ENCODE measurements at places on chromosomes 5 and 9. TPM values are rescaled to one million over a fixed set of nuclear protein-coding genes. Genes with fewer than 3 reads are reported as not detected.

DNA sequence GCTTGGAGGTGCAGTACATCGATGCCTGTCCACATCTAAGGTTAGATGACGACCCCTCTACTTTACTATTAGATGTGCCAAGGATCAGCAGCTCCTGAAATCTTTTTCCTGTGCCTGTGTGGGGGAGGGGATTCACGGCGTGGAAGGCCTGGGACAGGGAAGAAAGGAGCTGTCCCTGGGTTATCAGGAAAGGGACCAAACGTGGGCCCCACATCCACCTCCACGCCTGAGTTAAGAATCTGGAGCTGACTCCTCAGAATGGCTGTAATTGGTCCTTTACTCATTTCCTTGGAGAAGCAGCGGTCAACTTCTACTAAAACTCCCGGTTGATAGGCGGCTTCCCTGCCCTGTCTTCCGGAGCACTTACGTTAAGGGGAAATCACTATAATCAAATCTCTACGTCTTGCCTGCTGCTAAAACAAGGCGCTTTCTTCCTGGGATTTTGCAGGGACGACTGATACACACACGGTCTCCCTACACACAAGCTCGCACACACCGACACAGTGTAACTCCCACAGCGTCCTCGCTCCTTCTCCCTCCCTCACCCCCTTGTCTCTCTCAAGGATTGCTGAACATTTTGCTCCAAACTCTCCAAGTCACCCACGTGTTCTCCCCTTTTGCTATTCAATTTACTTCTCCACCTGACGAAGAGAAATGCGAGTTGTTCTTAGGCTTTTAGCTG lies 1.4 kb downstream of the PDE4D start:
- DNase-seq, result no peak

DNA sequence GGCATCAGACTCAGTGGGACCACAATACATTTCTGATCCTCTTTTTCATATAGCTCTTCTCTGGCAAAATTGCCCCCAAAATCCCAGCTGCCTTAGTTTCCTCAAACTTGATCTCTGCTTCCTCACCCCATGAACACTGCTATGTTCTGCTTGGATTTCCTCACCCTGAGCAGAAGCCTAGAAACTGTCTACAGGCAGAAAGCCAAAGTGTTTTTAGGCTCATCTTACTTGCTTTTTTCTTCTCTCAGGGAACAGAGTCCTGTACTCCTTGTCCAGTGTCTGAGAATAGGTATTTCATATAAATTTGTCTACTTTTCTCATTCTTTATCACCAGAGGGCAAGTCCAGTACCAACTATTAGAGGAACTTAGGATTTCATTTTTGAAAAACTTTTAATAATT lies 21.5 kb upstream of the UBAP1 start:
- DNase-seq, result no peak

- no peak for DNase-seq
Observed at GRCh38 chr5:54234304-54234933, 76.0 kb downstream of the ARL15 start.

- no peak for DNase-seq
Observed at GRCh38 chr9:117104716-117105495, 310.0 kb downstream of the ASTN2 start.

Gene PTPRD
- 0.44 TPM for total RNA-seq

DNA sequence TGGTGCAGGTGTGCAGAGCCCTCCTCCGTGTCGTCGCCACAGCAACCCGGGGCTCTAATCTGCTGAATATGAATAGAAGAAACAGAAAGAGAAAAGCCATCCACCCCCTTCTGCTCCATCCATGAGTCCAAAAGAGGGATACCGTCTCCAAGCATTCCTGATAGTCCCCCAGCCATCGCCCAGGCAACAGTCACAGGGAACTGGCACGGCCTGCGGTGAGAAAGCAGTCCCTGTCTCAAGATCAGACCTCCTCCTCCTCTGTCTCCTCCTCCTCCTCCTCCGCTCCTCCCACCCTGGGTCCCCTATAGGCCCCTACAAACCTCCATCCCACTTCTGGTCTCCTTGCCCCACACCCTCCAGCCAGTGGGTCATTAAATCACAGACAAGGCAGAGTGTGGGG lies 308.1 kb upstream of the MPDZ start:
- no peak for DNase-seq

- DNase-seq, result no peak
Observed at GRCh38 chr5:109630093-109630492, 59.6 kb upstream of the MAN2A1 start.

DNA sequence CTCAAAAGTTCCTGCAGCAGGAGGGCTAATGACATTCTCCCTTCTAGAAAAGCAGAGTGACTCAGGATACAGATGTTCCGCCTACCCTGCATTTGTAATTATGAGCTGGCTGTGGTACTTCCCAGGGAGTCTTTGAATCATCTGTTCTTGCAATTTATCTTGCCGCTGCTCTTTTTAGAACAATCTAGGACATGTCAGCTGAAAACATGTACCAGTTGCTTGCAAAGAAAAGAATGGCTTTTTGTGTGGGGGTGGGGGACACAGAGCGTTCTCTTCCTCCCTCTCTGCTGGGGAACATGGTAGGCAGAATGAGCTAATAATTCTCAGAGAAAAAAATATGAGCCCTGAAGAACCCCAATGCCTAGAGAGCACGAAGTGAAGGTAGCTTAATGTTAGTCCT lies 51.7 kb upstream of the TUT7 start:
- DNase-seq, result peak; percentile 41

DNA sequence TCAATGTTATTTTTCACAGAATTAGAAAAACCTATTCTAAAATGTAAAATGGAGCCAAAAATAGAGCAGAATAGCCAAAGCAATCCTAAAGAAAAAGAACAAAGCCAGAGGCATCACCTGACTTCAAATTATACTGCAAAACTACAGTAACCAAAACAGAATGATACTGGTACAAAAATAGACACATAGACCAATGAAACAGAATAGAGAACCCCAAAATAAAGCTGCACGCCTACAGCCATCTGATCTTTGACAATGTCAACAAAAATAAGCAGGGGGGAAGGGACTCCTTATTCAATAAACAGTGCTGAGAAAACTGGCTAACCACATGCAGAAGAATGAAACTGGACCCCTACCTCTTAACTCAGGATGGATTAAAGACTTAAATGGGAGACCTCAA lies 65.8 kb upstream of the PDE4D start:
- DNase-seq, result no peak

- DNase-seq, result no peak
Observed at GRCh38 chr5:757931-758697, 26.4 kb downstream of the ZDHHC11B start.

GRCh38 chr9:134725605-134725940 lies 84.0 kb downstream of the COL5A1 start:
- no peak for DNase-seq

DNA sequence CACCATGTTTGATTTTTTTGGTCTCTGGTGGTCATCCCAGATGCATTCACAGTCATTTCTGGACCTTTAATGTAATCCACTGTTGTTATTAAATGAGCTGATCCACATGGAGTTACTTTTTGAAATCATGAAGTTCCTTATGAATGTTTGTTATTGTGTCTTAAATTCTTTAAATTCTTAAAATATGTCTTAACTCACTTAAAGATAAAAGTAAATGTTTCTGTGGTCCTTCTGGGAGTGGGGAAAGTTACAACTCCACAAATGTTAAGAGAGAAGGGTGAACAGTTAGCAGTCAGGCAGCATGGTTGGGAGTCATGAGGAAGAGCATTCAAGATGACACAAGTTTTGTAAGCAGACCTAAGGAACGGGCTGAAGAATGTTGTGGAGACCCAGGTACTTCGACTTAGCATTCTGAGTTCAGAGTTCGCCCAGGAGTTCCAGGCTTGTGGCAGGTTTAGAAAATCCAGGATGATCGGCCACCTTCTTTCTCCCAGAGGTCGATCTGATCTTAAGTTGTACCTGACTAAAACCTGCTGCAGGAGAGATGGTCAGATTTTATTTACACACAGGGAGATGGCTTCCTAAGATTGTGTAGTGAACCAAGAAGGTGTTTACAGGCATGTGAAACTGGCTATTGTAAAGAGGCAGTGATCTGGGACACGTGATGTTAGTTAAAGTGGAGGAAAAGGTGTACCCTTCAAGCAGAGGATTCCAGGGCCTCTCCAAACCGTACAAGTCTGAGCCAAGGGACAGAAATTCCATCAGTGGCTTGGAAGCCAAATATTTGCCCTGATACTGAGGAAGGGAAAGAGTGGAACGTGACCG lies 17.2 kb downstream of the SLC1A1 start:
- no peak for DNase-seq

- DNase-seq, result peak; percentile 59
Observed at GRCh38 chr5:80234116-80234948, 21.5 kb downstream of the SERINC5 start.

- DNase-seq, result no peak
Observed at GRCh38 chr9:35306283-35306682, 144.5 kb downstream of the UNC13B start.

DNA sequence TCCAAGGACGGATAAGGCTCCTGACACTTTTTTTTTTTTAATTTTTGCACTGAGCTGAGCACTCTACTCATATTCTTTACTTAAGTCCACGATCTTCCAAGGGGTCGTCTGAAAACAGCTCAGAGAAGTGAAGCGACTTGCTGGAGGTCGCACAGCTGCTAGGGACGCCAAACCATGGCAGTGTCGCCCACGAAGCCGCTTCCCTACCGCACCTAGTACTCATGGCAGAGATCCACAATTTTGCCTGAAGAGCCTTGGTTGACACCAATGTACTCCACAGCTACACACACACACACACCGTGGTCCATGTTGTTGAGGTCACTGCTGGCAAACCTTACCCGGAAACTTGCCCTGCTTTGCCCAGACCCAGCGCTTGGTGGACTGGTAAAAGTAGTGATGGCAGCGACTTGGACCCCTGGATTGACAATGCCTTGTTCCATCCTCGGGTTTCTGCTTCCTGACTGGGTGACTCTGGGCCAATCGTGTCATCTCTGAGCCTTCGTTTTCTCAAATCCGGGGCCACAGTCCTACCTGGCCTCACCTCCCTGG lies 521 bp upstream of the SLIT3 start:
- no peak for DNase-seq

DNA sequence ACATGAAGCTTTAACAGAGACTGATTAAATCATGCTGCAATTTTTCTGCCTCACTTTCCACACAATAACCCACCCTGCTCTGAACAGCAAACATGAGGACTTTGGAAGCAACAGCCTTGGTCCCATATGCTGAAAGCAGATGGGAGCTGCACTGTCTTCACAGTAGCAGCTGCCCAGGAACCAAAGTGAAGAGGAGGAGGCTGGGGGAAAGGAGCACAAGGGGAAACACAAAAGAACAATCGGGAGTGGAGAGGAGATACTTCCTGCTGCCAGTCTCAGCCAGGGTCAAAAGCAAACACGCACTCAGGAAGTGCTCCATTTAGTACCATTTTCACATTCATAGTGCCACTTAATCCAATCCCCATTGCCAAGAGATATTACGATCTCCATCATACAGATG lies 183.3 kb upstream of the PUM3 start:
- DNase-seq, result no peak

Gene SPINK7
- not detected for total RNA-seq

Gene GEMIN5
- 14.4 TPM for total RNA-seq

Gene TXNDC8
- not detected for total RNA-seq

DNA sequence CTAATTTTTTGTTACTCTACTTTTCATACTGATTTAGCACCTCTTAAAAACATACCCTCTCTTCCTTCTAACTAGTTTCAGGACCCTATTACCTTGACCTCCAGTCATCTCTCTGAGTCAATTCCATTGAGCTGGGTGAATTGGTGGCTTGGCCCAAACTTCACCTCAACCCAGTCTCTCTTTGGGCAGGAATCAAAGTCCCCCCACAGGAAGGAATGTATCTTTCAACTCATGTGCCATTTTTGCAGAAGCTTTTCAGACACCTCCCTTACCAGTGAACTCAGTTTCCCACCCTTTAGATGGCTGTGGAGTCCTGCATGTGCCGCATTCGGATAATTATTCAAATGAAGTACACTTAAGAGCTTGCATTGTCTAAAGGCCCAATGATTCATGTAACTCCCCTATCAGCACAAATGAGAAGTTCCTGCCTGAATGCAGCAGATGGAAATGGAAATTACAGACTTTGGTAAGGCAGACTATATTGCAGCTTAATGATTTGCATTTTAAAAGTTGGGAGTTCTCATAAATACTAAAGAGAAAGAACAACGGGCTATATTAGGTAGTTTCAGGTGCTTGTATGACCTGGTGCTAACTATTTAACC lies 693.5 kb downstream of the PTPRD start:
- no peak for DNase-seq

- no peak for DNase-seq
Observed at GRCh38 chr5:68332080-68332451, 116.5 kb downstream of the PIK3R1 start.

DNA sequence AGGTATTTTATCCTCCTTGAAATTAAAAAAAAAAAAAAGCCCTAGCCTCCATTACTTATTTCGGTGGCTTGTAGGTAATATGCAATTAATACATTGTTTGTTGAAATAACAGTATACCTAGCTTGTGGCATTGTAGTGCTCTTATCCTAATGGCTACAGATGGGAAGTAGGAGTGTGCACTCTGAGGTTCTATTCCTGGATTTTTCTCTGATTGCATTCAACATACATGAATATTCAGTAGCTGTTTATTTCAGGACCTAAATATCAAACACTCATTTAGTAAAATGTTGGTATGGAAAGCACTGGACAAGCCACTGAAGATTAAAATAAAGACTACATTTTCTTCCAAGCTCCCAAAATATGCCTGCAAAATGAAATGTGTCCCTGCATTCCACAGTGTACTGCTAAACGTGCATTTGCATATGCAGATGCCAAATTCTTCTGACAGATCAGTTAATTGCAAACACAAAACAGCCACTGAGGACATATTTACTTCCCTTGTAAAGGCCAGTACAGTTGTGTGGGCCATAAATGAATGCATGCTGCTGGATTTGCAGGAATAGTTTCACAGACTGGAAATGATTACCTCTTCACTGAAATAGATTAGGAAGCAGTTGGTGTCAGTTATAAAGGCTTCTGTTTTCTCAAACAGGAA lies 826.1 kb downstream of the PRELID2 start:
- DNase-seq, result no peak

Gene SHROOM1
- total RNA-seq, result 1.1 TPM

Gene IQGAP2
- total RNA-seq, result 108 TPM

DNA sequence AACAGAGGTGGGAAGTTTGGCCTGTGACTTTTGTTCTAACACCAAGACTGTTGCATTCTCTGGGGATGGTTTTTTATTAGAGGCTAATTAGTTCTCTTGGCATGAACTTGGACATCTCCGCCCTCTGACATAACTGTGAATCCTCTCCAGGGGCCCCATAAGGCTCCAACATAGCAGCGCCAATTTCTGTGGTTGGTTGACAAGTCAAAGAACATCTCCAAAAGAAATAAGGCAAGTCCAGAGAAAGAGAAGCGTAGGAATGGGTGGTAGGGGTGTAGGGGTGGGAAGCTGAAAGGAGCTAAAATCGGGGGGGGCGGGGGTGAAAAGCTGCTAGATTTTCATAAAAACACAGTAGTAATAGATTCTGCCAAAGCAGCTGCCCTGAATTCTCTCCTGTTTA lies 81.0 kb upstream of the DAB2 start:
- no peak for DNase-seq

Gene GRIA1
- not detected for total RNA-seq

GRCh38 chr5:45508135-45508534 lies 188.0 kb downstream of the HCN1 start:
- no peak for DNase-seq

GRCh38 chr5:17249029-17249634 lies 31.7 kb downstream of the BASP1 start:
- no peak for DNase-seq

Gene IL17B
- not detected for total RNA-seq

- DNase-seq, result peak; percentile 4
Observed at GRCh38 chr5:39547553-39548154, 122.9 kb upstream of the DAB2 start.

Gene SPINK4
- total RNA-seq, result not detected

- no peak for DNase-seq
Observed at GRCh38 chr5:112880219-112880964, 19.3 kb downstream of the SRP19 start.

All from activated T-cell treated with anti-CD3 and anti-CD28 coated beads, Interleukin-2, amount 50 U/mL, for 72 hours (primary cell).